ENCODE measurements at places on chromosomes 1 and 21.

DNA sequence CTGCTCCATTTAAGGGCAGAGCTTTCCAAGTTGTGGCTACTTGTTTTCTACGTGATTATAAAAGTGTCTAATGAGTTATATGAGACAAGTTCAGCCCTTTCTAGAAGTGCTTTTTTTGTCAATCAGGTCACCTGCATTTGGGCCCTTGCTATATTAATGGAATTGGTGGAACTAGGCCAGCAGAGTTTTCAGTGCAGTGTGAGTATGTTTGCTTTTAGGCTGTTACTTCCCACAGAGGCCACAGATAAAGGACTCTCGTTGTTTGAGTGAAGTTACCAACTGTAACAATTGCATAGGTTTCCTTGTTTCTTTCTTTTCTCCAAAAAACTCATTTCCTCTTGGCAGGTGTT, 10.9 kb downstream of the SMAP2 start:
- no peak for DNase-seq

DNA sequence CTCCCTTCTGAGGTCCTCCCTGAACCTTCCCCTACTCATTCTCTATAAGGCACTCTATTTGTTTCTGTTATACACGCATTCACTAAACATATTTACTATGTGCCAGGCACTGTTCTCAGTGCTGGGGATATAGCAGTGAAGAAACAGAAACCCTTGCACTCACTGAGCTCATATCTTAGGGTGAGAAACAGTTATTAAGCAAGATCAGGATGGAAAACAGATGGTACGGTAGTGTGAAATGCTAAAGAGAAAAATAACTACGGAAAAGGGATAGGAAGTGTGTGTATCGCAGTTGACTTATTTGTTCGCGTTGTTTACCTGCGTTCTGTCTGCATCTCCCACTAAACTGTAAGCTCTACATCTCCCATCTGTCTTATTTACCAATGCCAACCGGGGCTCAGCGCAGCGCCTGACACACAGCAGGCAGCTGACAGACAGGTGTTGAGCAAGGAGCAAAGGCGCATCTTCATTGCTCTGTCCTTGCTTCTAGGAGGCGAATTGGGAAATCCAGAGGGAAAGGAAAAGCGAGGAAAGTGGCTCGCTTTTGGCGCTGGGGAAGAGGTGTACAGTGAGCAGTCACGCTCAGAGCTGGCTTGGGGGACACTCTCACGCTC, 572 bp downstream of the CYB5RL start:
- no peak for DNase-seq

- no peak for DNase-seq
Observed at GRCh38 chr1:243269461-243269801, 13.6 kb downstream of the SDCCAG8 start.

GRCh38 chr1:182974506-182975191, 21.7 kb upstream of the SHCBP1L start:
- no peak for DNase-seq

DNA sequence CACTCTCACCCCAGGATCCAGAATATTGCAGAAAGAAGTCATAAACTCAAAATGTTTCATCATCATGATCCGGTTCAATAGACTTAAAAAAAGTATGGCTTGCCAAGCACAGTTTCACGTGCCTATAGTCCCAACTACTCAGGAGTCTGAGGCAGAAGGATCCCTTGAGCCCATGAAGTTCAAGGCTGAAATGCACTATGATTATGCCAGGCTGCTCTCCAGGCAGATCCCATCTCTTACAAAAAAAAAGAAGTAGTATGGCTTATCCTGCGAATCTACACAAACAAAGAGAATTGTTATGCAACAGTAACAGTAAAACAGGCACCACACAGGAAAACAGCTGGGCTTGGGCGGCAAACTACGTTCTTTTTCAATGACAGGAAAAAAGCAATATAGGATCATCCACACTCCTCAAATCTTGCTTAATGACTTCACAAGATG, 76.2 kb downstream of the EIF4G3 start:
- peak; percentile 30 for DNase-seq

DNA sequence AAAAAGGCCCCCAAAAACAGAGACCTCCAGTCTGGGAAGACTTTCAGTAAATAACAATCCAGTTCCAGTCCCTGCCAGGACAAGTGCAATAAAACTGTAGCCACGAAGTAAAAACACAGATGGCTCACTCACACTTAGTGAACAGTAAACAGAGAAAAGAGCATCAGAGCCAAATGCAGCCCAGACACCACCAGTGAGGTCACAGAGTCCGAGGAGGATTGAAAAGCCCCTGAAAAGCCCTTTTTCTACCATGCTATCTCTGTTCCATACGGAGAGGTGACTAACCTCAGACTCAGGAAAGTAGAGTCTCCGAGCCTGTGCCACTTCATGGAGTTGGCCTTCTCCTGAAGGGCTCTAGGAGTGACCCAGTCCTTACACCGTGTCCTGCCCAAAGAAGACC, 84.5 kb downstream of the COLGALT2 start:
- DNase-seq: no peak

DNA sequence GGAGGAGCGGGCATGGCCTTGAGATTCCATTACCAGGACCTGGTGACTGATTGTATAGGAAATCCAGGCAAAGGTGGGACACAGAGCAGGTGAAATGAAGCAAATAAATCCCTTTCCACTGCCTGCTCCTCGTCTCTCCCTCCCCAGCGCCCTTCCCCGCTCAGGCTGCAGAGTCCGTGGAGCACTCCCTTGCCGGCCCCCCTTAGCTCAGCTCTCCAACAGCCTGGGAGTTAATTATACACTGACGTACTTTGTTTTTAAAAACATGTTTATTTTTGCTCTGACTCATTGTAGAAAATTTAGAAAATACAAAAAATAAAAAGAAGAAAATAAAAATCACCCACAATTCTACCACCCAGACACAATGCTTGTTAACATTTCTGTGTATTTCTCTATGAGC, 61.7 kb downstream of the LGR6 start:
- DNase-seq: no peak

- DNase-seq: peak; percentile 39
Observed at GRCh38 chr1:28326984-28327383, 1.9 kb upstream of the MED18 start.

DNA sequence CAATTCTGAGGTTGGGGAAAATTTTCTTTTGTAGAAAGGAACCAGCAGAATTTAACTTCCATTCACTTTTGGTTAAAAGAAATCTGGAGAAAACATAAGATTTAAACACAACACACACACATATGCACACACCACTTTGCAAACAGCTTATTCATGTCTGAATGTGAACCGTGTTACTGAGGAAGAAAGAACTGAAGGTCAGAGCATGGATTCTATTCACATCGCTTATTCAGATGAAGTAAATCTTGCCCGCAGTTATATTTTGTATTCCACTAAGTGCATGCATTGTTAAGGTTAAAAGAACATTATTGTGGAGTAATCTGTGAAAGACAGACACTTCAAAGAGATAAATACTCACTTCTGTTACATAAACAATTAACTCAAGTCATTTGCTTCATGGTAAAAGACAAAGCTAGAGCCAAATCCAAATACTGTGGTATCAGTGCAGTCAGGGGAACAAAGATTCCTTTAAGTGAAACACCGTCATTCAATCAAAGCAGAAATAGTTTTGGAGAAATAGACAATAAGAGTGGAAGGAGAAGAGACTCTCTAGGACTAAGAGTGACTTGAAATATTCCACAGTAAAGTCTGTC, 82.0 kb downstream of the LRRC53 start:
- no peak for DNase-seq

- DNase-seq: peak; percentile 79
Observed at GRCh38 chr1:16372535-16373285, 5.7 kb downstream of the SZRD1 start.

DNA sequence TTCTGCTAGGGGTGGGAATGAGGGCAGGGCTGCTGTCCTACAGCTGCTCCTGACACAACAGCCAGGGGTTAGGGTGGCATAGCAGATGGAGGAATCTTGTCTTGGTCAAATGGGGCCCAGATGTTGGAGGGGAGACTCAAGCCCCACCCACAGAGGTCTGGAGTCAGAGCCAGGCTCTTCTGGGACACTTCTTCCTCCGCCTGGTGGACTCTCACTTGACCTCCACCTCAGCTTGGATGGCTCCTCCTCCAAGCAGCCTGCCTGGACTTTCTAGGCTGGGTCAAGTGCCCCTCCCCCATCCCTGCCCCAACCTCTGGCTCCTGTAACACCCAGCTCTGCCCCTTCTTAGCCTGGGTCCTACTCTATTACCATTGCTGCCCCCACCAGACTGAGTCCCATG, 35.5 kb downstream of the EPHA2 start:
- DNase-seq: peak; percentile 72

- no peak for DNase-seq
Observed at GRCh38 chr1:50112193-50112592, 3.5 kb downstream of the ELAVL4 start.

GRCh38 chr1:53600561-53600960, 138.4 kb downstream of the GLIS1 start:
- DNase-seq: no peak

DNA sequence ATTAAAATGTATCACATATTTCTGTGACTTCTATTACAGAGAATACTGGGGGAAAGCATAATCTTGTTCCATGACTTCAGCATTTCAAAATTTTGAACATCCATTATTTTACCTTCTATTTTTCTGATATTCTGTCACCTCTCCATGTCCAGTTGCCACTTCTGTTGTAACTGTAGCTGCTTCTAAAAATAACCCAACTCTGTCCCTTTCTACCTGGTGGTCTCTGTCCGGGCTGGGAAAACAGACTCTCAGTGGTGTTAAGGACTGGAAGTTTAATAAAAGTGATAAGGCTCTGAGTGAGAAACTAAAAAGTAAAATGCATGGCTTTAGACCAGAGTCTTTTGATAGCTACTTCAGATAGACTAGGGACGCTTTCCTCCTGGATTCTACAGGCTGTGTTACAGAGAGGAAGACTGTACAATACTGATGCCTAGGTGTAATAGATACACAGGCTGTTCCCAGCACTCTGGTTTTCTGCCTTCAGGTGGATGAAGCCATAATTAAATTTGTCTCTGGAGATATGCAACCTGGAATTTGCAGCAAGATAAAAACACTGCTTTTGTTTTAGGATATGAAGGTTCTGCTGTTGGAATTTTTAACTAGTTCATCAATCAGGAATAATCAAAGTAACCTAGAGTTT, 42.1 kb upstream of the SEC16B start:
- DNase-seq: no peak

GRCh38 chr1:235873045-235873444, 6.3 kb upstream of the LYST start:
- no peak for DNase-seq

DNA sequence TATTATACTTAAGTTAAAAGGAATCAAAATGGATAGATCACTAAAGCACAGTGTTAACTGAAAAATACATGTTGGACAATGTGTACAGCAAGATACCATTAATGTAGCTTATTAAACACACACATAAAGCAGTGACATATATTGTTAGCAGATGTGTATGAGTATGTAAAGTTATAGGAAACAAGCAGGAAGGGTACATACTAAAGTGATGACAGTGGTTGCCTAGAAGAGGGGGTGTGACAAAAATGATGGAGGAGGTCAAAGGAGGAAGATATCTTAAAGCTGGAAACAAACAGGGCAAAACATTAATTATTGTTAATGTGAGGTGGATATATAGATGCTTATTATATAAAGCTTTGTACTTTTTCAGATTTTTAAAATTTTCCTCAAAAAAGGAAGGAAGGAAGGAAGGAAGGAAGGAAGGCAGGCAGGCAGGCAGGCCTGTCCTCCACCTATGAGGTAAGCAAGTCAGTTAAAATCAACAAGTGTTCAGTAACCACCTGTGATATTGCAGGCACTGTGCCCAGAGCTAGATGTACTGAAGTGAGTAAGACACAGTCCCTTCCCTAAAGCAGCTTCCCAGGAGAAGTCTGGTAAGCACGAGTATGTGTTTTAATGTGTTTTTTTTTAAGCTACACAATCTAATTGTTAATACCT, 252.9 kb upstream of the NR5A2 start:
- peak; percentile 46 for DNase-seq

GRCh38 chr1:26166719-26167281, 2.0 kb downstream of the C1orf232 start:
- no peak for DNase-seq

DNA sequence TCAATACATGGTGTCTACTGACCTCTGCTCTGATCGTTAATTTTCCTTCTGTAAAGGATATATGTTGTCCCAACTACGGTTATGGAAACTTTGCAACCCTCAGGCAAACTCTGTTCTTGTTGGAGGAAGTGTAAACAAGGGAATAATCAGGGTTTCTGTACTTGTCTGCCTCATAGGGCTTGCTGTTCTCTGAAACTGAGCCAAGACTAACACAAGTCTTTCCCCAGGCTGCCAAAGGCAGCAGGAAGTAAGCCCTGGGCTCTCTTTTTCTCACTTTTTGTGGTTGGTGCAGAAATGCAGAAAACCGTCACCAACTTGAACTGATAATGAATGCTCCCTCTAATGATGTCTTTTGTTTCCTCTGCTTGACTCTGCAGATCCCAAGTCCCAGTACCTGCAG, 7.6 kb downstream of the CYP4X1 start:
- DNase-seq: peak; percentile 2

- no peak for DNase-seq
Observed at GRCh38 chr21:30227128-30227527, 11.2 kb upstream of the CLDN8 start.

DNA sequence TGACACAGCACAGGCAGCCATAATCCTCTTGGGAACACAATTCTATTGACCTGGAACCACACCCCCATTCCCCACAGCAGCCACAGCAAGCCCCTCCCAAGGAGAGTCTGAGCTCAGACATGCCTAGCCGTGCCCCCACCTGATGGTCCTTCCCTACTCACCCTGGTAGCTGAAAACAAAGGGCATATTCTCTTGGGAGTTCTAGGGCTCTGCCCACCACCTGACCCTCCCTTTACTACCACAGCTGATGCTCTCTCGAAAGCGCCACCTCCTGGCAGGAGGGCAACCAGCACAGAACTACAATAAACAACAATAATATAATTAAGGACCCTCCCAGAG, 184.8 kb upstream of the COA6 start:
- DNase-seq: no peak
